Stimulated activated effector memory CD8-positive, alpha-beta T cell treated with anti-CD3 and anti-CD28 coated beads, Interleukin-12 subunit alpha, Interleukin-12 subunit beta, amount 100 ng/mL, for 72 hours (primary cell): ENCODE measurements at places on chromosomes 11 and 22.

DNA sequence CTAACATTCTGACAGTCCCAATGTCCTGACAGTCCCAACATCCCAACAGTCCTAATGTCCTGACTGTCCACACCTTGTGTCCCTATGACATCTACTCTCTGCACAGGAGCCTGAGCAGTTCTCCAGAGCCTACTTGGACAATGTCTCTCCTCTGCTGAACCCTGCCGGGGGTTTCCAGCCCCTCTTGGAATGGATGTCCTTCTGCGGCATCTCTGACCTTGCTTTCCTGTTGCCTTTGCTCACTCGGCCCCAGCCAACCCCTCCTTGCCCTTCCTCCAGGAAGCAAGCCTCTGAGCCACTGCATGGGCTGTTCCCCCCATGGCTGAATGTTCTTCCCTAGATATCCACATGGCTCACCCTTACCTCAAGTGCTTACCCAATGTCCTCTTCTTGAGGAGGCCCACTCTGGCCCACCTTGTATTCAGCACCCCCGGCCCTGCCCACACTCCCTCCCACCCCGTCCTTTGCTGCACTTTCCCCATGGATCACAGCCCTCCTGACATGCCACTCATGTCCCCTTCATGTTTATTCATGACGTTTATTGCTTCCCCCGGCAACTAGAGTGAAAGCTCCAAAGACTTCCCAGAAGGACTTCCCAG, 59.5 kb downstream of the DHCR7 start:
- DNase-seq, result no peak

GRCh38 chr11:95092549-95093324, 3.1 kb downstream of the ENDOD1 start:
- no peak for DNase-seq

- DNase-seq, result no peak
These were observed 76.0 kb downstream of the MYEOV start for GRCh38 chr11:69369945-69370344.

DNA sequence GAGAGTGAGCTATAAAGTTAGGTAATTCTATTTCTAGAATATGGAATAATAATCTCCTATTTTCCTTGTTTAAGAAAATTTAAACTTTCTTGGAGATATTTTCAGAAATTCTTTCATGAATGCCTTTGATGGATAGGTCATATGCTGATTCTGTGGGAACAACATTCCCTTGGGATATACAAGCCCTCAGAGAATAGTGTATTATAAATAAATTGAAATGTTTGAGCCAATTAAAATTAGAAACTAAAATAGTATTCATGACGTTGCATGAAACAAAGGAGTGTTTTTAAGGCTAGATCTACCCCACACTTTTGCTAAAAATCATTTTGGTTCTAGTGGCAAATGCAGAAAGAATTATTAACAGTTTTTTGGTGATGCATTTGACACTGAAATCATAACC, 269.3 kb upstream of the ANO3 start:
- DNase-seq, result no peak

DNA sequence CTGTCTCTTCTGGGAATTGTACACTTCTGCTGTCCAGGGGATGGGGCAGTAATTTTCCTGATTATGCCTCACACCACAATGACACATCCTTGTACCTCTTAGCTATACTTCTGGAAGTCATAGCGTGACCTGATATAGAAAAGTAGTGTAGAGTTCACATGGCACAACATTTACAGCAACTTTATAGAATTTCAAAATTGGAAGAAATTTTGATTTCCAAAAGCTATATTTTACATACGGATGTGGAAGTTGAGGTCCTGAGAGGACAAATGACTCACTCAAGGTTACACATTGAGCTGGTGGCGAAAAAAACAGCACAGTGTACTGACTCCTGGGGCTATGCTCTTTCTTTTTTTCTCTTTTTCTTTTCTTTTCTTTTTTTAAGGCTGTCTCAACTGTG, 6.3 kb upstream of the CYP2R1 start:
- DNase-seq, result no peak

- no peak for DNase-seq
These were observed 81.7 kb upstream of the SHISAL1 start for GRCh38 chr22:44394246-44395117.

- DNase-seq, result no peak
These were observed 98.3 kb downstream of the PTPRJ start for GRCh38 chr11:48078689-48079088.
